ENCODE measurements at places on chromosomes 11 and 22.

GRCh38 chr11:32829157-32829679 is 509 bp upstream of the PRRG4 start:
- no peak for DNase-seq

DNA sequence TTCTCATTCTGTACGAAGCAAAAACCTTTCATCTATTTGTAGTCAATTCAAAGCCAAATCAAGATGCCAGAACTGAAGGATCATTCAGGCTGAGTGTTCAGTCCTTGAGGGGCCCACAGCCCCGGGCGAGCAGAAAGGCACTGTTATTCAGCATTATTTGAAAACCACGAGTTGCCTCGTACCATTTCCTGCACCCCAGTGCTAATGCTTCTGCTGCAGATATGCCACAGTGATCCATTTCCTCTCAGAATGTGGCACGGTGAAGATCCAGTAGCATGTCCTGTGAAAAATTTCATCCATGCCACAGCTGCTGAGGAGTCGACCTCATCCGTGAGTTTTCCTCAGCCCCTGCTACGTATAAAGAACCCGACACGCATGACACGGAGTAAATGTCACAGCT is 85.4 kb downstream of the OSBP2 start:
- DNase-seq: no peak

GRCh38 chr11:88169471-88169870 is 5.8 kb downstream of the RAB38 start:
- no peak for DNase-seq

DNA sequence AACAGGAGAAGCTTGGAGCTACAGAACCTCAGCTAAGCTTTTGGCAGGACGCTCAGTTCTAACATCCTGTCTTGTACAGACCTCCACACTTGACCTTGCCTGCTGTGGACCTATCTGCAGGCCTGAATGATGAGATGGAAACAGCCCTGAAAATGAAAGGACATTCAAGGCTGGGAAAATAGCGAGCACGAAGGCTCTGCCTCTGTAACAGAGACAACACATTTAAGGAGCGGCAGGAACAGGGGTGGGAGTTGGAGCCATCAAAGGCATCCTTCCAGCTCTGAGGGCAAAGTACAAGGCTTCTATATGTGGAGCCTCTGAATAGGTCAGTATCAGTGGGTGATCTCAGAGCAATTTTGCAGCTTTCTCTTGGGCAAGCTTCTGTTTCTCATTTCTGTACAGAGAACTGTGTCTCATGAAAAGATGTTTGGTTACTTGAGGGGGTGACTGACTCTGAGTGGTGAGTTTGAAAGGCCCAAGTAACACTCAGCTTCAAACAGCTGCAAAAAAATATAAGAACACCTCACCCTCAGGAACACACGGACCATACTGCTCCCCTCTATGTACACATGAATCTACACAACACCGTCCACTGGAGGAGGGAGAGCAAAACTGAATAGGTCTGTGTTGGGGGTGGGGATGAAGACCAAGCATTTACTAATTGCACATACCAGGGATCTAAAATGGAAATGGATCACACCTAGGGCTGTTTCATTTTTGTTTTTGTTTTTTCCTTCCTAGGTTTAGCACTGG is 101.6 kb downstream of the CCDC81 start:
- no peak for DNase-seq

DNA sequence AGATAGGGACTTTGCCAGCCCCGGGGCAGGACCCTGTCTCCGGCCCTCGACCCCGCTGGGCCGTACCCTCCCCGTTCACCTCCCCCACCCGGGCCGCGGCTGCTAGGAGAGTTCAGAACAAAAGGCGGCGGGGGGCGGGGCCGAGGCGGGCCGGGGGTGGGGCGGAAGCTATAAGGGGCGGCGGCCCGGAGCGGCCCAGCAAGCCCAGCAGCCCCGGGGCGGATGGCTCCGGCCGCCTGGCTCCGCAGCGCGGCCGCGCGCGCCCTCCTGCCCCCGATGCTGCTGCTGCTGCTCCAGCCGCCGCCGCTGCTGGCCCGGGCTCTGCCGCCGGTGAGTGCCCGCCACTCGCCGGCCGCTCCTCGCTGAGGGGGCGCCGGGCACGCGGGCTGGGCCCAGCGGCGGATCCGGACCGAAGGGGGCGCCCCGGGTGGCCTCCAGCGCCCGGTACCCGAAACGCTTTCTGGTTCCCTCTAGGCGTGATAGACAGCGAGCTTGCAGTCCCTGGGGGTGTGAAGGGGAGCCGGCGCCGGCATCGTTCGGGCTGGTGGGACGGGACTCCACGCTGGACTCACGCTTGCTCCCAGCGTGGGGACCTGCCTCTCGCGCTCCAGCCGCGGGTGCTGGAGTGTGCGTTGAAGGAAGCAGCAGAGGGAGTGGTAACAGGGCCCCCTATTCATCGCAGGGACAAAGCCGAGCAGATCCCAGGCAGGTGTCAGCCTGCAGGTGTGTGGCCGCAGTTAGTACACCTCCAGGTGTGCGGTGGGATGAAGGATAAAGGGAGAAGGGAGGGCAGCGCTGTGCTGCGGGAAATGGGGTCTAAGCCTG is at the start of gene MMP11:
TSS of gene MMP11 (plus strand) at position 201 of the 825 bp plus-strand sequence. CDS start at position 223, 22 bp downstream.
- DNase-seq: no peak

- DNase-seq: peak; percentile 20
These were observed 14.6 kb downstream of the ACAT1 start for GRCh38 chr11:108135845-108136544.

DNA sequence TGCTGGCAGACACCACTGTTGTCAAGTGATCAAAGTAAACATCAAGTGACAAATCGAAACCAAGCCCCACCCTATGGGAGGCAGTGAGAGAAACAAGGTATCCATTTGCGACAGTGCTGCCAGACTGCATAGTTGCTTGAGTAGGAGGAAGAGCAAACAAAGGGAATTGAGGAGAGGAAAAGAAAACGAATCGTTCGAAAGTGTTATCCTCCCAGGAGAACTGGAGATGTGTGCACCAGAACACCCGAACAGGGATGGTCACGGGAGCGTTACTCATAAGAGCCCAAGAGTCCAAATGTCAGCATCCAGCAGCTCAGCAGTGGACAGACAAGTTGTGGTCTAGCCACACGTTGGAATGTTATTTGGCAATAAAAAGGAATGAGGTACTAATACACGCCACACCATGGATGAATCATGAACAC is 58.4 kb upstream of the NUP50 start:
- no peak for DNase-seq

- DNase-seq: no peak
These were observed 14.5 kb downstream of the RPS3 start for GRCh38 chr11:75413864-75414263.

- no peak for DNase-seq
These were observed 451.3 kb upstream of the B3GAT1 start for GRCh38 chr11:134863294-134863693.

- DNase-seq: no peak
These were observed 866 bp downstream of the GP1BB start for GRCh38 chr22:19723983-19724827.

DNA sequence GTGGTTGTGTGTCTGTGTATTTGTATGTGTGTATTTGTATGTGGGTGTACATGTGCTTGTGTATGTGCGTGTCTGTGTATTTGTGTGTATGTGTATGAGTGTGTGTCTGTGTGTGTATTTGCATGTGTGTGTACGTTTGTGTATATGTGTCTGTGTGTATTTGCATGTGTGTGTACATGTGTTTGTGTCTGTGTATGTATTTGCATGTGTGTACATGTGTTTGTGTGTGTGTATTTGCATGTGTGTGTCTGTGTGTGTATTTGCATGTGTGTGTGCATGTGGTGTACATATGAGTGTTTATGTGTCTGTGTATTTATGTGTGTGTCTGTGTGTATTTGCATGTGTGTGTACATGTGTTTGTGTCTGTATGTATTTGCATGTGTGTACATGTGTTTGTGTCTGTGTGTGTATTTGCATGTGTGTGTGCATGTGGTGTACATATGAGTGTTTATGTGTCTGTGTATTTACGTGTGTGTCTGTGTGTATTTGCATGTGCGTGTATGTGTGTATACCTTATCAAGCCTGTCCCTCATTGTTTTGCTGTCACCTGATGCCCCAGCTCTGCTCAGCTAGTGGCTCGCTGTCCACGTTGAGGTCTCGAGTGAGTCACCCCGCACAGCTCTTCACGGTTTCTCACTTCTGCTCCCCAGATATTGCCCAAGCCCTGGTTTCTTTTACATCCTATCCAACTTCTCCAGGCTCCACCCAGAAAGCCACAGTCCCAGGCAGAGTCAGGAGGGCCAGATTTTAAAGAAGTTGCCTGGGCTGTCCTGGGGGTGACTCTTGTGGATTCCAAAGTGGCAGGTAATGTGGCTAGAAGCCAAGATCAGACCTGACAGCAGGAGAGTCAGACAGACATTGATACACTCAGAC is 15.2 kb downstream of the MB start:
- DNase-seq: no peak

DNA sequence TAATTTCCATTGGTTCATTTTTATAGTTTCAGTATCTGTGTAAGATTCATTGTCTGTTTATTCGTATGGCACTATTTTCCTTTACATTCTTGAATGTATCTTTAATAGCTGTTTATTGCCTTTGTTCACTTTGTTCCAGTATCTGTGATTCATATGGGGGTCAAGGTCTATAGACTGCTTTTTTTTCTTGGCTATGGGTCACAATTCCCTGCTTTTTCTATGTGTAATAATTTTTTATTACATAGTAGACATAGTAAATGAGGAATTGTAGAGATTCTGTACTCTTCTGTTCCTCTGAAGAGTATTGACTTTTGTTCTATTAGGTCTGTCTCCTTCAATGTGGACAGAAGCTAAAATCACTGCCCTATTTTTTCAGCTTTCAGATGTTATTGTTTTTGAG is 10.5 kb downstream of the ACRV1 start:
- no peak for DNase-seq

GRCh38 chr22:35437049-35437448 is 37.1 kb downstream of the MCM5 start:
- no peak for DNase-seq

DNA sequence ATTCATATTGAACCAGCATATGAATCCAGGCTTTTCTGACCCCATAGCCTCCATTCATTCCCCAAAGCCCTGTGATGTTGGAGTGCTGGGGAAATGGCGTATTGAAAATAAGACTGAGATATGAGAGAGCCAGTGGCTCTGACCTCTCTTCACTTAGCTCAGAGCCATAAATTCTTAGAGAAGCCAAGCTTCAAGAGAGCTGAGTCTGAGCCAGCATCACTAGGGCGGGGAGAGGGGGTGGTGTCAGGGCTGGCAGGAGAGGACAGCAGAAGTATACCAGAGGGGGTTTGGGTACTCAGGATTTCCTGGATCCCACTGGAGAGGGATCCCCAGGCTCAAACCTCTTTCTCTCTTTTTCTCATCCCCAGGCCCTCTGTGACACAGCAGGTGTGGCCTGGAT is 16.7 kb upstream of the MOGAT2 start:
- DNase-seq: no peak

DNA sequence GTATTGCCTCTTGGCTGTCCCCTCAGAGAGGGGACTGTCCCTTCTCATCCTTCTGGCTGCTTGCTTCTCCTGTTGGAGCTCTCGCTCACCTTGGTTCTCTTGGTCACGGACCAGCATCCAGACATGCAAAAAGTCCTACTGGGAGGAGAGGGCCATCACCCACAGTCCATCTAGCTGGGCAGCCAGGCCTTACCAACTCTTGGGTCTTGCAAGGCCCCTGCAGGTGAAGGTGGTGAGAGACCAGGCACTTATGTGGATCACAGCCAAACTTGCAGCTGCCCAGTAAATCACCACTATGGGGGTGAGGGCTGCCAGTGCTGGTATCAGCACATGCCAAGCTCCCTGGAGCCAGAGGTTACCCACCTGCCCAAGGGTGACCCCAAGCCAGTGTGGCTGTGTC is 36.3 kb downstream of the KCNQ1OT1 start:
- DNase-seq: no peak

DNA sequence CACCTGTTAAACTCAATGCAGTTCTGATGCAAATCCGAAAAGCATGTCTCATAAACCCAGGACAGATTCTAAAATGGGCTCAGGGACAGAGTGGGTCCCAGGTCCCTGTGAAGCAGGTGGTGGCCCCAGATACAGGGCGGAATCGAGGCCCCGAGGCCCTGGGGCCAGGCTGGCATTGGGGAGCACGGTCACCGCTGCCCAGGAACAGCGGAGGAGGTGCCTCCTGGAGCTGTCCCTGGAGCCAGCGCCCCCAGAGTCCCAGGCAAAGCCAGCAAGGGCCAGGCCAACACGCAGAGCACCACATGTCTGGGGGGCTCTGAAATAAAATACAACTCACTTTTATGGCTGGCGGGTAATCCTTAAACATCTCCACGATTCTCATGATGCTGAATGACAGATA is 10.0 kb upstream of the TTLL8 start:
- no peak for DNase-seq
